ENCODE measurements at places on chromosomes 12 and 14.

DNA sequence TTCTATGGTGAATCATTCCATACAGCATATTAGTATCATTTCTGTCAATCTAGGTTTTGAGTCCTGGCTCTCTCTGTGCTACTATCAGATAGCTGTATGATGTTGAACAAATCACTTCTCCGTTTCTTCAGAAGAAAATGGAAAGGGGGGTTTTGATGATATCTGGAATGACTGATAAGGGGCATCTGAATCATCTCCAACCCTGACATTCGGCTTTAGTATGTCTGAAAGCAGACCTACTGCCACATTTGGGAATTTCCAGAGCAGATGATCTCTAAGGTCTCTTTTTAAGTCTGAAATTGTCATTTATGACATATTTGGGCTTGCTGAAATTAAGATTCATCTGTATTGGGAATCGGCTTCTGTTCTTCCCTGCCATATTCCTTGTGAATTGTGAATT, 10.1 kb downstream of the MLF2 start:
- DNase-seq = no peak

- no peak for DNase-seq
These were observed 70.1 kb downstream of the CLIP1 start for GRCh38 chr12:122352394-122352793.

- DNase-seq = no peak
These were observed 15.8 kb upstream of the ERGIC2 start for GRCh38 chr12:29396774-29397173.

DNA sequence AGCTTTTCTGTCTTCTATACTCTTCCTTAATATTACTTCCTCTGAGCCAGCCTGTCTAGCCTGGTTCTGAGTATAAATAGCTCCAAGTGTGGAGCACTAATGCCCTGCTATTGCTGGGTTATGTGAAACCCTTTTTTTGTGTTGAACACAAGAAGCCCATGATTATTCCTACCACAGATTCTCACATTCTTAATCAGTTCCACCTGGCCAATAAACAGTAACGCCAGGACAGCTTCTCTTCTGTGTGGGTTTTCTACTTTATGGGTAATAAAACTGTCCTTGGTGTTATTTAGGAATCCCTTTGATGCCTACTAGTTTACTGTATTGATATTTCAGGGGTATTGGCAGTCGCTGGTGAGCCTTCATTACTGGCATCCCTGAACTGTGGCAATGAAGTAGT, 48.9 kb upstream of the LRIG3 start:
- DNase-seq = no peak

- no peak for DNase-seq
These were observed 22.8 kb downstream of the ZFP36L1 start for GRCh38 chr14:68770051-68770450.

GRCh38 chr12:54526812-54527630, 22.4 kb upstream of the PDE1B start:
- DNase-seq = no peak

GRCh38 chr12:30485230-30485890, 210.3 kb downstream of the IPO8 start:
- no peak for DNase-seq

GRCh38 chr14:68223631-68224030, 404.1 kb downstream of the RAD51B start:
- DNase-seq = no peak

- DNase-seq = no peak
These were observed 277.4 kb downstream of the PDZRN4 start for GRCh38 chr12:41465526-41465925.

DNA sequence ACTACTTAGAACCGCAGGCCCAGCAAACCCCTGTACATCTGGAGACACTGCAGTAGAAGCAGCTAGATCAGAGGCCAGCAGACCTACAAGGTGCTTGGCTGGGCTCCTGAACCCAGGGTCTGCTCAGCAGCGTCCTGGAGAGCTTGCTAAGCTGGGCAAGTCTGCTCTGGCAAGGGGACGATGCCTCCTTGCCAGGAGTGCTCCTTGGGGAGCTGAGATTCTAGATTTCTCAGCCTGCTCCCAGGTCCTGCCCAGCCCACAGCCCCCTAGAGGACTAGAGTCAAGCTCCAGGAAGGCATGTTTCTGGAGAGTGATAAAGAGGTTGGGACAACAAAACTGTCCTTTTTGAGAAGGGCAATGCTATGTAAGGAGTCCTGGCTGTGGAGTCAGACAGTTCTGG, 60.3 kb downstream of the HSPB8 start:
- DNase-seq = no peak

DNA sequence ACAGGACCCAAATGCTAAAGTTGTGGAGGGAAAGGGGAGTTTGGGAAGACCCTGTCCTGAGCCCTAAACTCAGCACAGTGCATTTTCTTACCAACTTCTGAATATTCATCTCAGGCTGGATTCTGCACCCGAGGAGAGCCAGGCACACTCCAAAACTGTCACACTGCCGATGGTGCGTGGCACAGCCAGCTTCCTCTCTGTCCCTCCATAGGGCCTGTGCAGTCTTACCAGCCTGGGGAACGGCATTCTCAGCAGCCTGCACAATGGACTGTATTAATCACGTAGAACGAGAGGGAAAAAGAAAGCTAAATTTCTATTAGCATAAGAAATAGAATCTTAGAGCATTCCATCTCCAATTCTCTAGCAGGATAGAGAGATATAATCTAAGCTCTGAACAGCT, 71.3 kb upstream of the GPATCH2L start:
- DNase-seq = no peak

- no peak for DNase-seq
These were observed 22.7 kb downstream of the YY1 start for GRCh38 chr14:100261621-100262020.

DNA sequence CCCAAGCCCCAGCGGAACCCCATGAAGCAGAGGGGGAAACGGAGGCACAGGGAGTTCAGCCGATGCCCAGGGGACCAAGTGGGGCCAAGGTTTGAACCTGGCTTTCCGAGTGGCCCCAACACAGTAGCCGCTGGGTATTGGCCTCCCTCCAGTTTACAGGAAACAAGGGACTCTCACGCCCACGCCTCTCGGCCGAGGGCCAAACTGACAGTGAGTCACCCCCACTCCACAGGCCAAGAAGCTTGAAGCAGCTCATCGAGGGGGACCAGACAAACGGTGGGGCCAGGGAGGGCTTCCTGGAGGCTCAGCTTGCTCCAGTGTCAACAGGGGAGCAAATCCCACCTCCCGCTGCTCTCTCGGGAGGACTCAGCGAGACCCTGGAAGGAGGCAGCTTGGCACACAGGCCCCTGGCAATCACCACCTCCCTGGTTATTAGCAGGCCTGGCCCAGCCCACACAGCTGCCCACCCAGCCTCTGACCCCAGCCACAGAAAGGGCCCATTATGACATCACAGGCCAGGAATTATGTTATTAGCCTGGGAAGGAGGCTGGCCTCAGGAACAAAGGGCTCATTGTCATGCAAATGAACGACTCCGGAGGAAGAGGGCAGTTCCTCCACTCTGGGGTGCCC, 54.6 kb downstream of the NCOR2 start:
- no peak for DNase-seq

- no peak for DNase-seq
These were observed 267.8 kb downstream of the KTN1 start for GRCh38 chr14:55847766-55848165.

DNA sequence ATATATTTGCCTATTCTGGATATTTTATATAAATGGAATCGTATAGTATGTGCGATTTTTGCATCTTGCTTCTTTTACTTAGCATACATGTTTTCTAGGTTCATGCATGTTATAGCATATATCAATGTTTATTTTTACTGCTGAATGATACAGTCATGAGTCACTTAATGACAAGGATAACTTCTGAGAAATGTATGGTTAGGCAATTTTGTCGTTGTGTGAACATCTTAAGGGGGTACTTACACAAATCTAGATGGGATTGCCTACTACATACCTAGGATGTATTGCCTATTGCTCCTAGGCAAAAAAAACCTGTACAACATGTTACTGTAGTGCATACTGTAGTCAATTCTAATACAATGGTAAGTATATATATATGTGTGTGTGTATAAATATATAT, 8.8 kb downstream of the USP15 start:
- DNase-seq = no peak

DNA sequence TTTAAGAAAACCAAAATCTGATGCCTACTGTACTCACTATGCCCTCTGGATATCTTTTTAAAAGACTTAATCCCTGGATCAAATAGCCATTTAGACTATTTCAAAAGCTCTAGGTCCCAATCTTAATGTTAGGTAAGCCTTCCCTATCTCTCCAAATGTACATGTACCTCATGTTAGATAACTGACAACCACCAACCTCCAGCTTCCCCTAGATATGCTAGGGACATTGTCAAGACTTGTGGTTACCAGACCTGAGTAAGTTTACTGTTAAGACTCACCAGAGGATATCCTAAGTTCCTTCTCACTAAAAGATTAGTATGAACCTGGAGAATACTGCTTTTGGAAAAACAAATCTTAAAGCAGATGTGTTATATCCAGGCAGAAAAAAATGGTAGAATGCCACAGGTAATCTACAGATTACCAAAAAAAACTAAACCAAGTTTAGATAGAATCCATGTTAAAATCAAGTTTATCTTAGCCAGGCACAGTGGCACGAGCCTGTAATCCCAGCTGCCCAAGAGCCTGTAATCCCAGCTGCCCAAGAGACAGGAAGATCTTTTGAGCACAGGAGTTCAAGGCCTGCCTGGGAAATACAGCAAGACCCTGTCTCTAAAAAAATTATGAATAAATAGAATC, 9.7 kb downstream of the NAP1L1 start:
- DNase-seq = no peak

GRCh38 chr14:90850487-90850886, 34.3 kb upstream of the TTC7B start:
- no peak for DNase-seq

- no peak for DNase-seq
These were observed 157.7 kb downstream of the TTC7B start for GRCh38 chr14:90658541-90658967.

DNA sequence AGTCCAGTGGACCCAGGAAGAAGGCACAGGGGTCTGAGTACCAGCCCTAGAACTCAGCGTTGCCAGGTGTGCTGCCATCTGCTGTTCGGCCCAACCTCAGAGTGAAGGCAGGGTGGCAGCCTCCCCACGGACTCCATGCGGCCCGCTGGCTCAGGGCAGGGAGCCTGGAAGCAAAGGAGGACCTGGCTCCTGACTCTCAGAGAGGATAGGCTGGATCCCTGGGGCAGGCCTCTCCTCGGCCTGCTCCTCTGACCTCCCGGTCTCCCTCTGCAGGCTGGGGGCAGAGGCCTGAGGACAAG, 10.1 kb downstream of the MCRS1 start:
- no peak for DNase-seq

DNA sequence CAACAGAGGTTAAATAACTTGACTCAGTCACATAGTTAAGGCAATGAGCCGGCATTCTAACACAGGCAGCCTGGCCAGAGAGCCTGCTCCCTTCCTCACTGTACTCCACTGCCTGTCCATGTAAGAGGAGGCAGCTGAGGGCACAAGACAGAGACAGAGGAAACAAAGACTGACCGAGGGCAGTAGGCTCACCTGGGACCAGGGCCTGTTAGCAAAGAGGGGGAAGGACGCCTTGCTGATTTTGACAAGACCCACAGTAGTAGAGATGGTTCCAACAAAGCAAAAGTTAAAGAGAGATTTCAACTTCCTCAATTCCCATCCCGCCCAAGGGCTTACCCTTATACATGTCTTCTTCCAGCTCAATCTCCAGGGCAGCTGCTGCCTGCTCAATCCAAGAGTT, 26.5 kb downstream of the OTUB2 start:
- DNase-seq = no peak

GRCh38 chr12:27229367-27229766, 14.7 kb upstream of the STK38L start:
- DNase-seq = no peak

GRCh38 chr12:83642205-83642604, 955.5 kb downstream of the TMTC2 start:
- DNase-seq = no peak

- peak; percentile 54 for DNase-seq
These were observed 2.4 kb downstream of the SINHCAF start for GRCh38 chr12:31323391-31324115.

DNA sequence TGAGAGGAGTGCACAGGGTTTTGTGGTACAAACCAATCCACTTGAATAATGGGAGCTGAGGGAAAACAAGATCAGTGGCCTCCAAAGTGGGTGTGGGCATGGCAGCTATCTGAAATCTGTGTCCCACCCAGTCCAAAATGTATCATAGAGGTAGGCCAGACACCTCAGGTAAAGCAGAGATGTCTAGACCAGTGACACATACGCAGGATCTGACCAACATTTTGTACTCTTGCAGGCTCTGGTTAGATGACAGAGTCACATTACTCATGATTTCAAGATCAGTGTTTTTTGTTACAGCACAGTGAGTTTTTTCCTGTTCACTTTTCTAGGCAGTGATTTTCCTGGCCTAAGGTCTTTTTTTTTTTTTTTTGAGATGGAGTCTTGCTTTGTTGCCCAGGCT, 211.8 kb downstream of the PCNX1 start:
- DNase-seq = no peak

DNA sequence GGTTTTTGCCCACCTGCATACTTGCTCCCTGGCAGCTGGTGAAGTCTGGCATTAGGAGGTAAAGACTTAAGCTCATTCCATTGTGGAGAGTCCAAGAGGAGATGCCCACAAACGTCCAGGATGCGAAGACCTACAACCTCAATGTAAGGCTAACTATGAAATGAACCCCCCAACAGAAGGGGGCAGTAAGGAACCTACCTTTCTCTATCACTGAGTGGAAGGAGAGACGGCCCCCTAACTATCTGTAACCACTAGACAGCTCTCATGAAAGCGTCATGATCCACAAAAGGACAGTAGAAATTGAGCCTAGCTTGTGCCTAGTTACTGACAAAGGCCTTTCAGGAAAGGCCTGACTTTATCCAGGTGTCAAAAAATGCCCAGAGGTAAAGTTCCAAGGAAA, 55.3 kb downstream of the ZFYVE21 start:
- no peak for DNase-seq

GRCh38 chr12:105270671-105271255, 34.8 kb upstream of the APPL2 start:
- DNase-seq = no peak

- DNase-seq = no peak
These were observed 4.3 kb upstream of the HIF1A start for GRCh38 chr14:61690982-61691381.

DNA sequence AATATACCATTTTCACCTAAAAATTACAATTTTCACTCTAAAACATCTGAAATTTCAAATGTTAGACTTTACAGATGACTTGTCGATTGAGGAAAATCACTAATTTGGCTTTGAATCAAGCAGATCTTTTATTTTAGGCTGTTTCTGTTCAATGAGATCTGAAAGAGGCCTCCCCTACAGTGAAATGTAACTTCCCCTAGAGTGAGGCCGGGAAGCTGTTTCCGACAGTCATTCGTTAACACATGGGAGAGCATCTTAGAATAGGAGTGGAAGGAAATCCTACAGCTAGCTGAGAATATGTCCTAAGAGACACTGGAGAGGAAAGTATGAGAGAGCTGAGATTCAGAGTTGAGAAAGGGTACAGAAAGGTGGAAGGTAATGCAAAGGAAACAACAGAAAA, 5.7 kb upstream of the C14orf93 start:
- no peak for DNase-seq

All from stimulated activated CD8-positive, alpha-beta memory T cell treated with anti-CD3 and anti-CD28 coated beads, Interleukin-12 subunit alpha, Interleukin-12 subunit beta, amount 100 ng/mL, for 4 hours (primary cell).